ENCODE measurements at places on chromosomes 2 and 18.

DNA sequence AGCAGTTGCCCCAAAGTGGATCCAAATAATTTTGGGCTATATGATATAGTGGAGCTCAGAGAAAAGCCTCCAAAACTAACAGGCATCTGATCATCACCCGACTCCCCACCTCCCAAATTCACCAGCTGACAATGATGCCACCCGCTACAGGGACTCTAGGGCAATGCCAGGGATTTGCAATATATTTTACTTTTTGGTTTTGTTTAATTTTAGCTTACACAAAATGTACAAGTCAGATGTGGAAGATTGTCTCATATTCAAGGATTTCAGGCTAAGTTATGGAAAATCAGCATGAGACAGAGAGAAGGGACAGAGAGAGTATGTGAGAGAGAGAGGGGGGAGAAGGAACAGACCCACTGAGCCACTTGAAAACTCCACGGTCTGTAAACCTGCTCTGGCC, 187.4 kb downstream of the TMEM247 start:
- DNase-seq = no peak

GRCh38 chr2:128996078-128996477, 677.4 kb upstream of the HS6ST1 start:
- DNase-seq = no peak

- DNase-seq = no peak
Observed at GRCh38 chr2:878245-878930, 72.3 kb upstream of the SNTG2 start.

GRCh38 chr2:206713746-206714145, 4.5 kb downstream of the DYTN start:
- DNase-seq = no peak

- no peak for DNase-seq
Observed at GRCh38 chr2:68287580-68288441, 31.9 kb downstream of the CNRIP1 start.

DNA sequence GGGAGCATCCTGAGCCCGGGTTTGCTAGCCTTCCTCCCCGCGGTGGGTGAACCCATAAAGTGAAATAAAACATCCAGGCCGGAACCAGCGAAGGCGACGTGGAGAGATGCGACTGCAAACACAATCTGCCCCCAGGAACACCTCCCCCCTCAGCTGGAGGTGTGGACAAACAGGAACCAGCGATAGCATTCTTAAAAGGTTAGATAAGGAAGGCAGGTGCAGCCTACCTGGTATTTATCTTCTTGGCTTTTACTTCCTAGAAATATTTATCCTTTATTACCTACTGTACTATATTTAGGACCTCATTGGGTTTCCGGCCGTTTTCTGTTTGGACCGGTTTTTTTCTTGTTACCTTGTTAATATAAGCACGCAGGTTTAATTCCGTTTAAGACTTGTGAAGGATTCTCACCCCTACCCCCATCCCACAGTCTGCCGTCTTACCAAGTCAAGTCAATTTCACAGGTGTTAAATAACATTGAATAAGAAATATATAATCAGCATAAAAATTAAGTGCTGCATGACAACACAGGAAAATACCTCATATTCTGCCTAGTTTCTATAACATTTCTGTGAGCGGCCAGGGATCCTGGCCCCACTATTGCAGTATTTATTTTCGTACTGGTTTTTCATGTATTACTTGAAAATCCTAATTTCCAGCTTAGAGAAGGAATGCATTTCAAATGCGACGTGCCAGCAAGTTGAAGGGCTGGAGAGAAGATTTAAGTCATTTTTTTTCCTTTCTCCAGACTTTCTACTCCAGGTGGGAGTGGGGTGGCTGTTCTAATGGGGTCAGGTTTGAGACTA, 224.0 kb upstream of the ID2 start:
- no peak for DNase-seq

DNA sequence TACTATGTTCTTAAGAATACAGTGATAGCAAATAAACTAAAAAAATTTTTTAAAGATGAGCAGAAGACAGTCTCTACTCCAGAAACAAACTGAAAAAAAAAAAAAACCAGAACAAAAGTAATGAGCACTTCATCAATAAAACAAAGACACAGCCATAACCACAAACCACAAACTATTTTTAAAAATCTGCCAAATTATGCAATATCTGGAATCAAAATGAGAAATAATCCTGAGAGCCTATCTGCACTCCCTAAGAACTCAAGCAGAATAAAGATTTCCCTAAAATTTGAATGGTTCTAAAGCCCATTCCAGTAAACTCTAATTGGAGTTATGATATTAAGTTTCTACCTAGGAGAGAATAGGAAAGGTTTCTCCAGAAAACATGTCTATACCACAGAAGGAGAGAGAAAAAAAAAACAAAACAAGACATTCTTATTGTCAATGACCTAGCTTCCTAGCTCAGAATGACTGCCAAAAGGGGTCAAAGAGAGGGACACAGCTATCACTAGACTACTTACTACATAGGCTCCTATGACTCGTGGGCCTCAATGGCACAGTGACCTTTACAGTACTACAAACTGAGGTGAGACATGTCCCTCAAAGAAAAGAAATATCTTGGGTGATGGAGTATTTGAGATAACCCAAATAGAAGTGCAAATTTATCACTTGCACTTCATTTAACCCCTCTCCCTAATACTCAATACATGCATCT, 262.8 kb downstream of the ZEB2 start:
- DNase-seq = no peak

DNA sequence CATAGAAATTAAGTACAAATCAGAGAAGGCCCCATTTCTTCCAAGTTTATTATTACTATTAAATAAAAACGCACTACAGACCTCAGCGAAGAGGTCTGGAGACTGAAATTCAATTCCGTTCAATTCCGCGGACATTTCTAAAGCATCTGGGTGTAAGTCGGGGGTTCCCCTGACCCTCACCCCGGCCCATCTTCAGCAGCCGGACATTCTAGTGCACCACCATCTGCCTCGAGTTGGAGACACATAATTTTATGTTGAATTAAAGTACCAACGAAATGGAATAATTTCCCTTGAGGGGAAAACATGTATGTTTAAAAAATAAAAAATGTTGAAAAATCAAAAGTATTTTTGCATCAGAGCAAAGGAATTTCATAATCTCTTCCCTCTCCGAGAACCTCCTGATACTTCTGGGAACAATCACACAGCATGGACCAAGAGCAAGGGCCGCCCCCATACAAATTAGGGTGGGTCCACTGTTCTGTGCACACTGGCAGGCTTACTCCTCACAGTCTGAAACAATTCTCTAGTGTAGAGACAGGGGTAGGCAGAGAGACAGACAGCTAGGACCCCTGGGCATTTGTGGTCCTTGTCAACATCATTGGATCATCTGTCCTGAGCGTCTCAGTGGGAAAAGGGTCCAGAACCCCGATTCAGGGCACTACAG, 29.3 kb downstream of the MBP start:
- no peak for DNase-seq

- DNase-seq = no peak
Observed at GRCh38 chr18:29271501-29271900, 1094.6 kb upstream of the CDH2 start.

- no peak for DNase-seq
Observed at GRCh38 chr2:189798312-189799029, 14.2 kb downstream of the PMS1 start.

GRCh38 chr2:190149908-190150307, 87.4 kb upstream of the MSTN start:
- DNase-seq = no peak

- DNase-seq = no peak
Observed at GRCh38 chr18:49521216-49521835, 34.3 kb upstream of the C18orf32 start.

GRCh38 chr2:240879105-240879504, 10.5 kb downstream of the AGXT start:
- DNase-seq = no peak

DNA sequence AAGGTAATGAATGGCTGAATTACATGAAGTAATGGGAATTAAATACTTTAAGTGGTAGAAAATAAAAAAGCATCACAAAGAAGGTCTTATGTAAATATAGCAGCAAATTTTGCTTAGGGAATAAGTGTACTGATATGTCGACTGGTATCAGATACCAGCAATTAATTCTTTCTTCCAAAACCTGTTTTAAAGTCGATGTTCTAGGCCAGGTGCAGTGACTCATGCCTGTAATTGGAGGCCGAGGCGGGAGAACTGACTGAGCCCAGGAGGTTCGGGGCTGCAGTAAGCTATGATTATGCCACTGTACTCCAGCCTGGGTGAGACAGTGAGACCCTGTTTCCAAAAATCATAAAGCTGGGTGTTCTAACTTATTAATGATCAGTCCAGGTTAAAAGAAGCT, 30.3 kb downstream of the SP3 start:
- DNase-seq = no peak

DNA sequence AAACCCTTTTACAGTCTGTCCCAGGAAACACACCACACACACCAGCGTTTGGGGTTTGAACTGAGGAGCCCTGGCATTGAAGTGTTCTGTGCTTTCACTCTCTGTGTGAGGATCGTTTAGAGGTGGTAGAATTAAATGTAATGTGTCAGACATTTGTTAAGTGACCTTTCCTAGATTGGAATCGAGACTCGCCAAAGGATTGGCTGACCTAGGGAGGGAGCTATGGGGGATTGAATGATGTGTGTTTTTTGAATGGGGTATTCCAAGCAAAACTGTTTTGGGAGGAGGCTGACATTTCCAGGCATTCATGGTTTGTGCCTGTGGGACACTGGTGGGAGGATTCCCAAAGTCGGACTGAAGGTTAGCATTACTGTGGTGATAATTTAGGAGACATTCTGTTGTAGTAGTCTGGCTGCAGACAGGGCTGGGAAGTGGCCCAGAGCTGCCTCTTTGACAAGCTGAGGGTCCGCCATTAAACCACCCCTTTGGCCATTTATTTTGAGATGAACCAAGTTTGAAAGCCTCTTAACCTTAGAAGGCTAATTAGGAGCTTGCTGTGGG, 1.7 kb downstream of the MYO1B start:
- no peak for DNase-seq

DNA sequence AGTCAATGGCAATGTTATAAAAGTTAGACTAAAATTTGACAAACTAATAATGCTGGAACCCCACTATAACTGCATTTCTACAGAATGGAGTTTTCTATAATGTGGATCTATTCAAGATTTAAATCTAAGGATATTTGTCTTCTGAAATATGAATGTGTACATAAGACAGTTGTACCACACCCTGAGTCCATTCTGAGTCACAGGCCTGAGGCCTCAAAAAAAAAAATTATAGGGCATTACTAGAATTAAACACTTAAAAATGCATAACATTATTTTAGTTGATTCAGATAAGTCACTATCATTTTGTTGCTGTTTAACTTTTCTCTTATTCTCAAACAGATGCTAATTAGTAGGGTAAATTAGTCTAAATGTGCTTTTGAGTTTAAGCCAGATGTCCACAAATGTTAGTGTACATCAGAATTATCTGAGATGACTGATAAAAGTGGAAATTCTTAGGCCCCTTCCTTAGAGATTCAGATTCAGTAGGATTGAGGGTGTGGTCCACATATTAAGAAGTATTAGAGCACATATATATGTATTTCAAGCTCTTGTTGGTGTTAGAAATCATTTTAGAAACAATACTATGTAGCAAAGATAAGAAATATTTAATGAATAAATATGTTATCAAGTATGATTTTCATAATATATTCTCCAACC, 42.4 kb upstream of the COL5A2 start:
- no peak for DNase-seq

DNA sequence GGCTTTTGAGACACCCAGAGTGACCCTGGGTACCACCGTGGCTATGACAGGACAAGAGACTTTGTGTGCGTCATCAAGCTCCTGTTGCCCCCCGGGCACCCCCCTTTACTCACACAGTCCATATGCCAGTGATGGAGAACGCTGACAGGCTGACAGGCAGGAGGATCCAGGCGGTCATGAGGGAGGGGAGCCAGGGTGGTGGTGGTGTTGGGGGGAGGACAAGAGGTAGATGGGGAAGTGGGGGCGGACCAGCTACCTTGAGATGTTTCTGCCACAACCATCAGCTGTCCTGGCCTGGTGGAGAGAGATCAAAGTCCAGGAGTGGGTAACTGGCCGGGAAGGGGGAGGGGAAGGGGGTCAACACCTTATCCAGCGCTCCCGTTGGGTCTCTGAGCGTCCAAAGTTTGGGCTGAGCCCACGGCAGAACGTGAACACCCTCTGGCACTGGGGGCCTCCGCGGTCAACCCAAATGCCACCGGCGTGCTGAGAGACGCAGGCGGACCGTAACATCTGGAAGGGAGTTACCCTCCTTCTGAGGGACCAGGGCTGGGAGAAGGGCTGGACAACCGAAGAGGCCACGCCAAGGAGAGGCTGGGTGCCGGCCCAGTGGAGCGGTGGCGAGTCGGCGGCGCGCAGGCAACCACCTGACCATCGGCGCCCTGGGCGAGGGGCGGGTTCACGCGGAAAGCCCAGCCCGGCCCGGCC, 575 bp downstream of the TMEM150A start:
- DNase-seq = no peak

GRCh38 chr2:54577035-54577434, 120.9 kb downstream of the SPTBN1 start:
- DNase-seq = no peak

DNA sequence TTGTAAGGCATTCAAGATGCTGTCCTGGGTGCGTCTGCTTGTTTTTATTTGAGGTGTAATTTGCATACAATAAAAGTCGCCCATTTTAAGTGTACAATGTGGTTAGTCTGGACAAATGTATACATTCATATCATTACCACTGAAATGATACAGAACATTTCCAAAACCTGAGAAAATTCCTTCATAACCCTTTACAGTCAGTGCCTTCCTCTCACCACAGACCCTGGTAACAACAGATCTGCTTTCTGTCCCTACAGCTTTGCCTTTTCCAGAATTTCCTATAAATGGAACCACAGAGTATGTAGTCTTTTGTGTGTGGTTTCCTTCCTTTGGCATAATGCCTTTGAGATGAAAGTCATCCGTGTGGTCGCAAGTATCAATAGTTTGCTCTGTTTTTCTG, 45.8 kb upstream of the NFU1 start:
- DNase-seq = no peak

DNA sequence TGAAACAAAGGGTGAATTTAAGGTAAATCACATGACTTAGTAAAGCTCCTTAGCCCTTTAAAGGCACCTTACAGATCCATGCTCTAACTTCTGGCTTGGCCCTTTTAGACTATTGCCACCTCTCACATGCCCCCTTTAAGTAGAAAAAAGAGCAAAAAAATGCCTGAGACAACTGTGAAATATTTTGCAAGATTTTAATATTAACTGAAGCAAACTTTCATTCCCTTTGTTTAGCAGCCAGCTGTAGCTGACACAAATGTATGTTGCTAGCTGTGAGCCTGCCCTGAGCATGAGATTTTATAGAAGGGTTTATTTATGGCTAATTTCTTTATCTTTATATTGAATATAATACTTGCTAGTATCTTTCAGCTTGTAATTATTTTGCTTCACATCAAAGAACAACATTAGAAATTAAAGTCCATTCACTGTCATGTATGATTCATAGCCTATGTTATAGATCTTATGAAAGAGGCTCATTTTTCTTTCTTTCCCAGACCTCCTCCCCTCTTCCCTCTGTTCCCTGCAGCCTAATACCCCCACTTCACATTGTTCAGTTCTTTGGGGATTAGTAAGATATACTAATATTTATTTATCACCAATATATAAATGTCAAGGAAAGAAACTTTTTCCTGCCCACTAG, 637.2 kb upstream of the ZEB2 start:
- no peak for DNase-seq
